NCI-H446 (cell line): ENCODE measurements at places on chromosomes 7 and 10.

DNA sequence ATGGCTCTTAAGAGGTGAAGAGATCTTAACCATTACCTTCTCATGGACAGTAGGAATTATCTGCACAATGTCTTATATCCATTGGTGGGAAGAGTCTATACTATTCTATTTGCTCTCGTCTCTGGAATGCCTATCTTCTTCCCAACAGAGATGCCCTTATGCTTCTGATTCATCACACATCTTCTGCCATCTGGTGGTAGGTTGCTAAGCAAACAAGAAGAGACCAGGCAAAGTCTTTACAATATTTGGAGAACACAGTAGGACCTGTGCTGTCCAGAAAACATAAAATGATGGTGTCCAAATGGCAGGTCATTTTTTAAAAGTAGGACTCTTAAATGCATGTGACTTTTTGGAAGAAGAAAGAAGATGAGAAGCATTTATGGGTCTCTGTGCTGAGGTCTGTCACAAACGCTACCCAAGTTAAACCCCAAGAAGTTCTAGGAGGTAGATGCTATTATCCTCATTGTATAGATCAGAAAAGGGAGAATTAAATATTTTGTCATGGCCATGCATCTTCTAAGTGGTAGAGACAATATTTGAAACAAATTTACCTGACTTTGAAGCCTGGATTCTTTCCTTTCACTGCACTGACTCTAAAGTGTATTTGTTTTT lies 67.8 kb upstream of the NXPH1 start:
- DNase-seq = peak; percentile 38

DNA sequence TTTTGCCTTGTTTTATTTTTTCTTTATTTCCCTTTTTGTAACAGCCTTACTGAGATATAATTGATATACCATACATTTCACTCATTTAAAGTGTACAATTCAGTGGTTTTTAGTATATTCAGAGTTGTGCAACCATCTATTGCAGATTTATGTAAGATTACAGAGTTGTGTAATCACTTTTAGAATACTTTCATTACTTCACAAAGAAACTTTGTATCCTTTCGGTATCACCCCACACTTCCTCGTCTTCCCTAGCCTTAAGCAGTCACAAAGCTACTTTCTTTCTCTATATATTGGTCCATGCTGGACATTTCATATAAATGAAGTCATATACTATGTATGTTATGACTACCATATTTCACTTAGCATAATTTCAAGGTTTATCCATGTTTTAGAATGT lies 74.6 kb downstream of the ATRNL1 start:
- no peak for DNase-seq

DNA sequence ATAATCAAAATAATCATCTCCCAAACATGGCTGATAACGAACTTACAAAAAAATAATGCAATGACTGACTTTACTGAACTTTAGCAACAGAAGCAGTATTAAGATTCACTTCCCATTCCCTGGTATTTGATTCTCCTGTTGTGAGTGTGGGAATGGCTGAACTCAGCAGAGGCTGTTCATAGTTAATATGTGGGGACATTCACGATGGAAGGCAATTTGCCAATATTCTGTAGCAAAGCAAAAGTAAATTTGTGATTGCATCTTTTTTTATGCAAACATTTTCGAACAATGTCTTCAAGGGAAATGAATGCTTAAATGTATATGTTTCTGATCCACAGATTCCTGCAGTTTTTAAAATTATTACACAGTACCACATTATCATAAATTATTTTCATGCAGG lies 431.7 kb upstream of the KLF6 start:
- no peak for DNase-seq

- DNase-seq = no peak
Observed at GRCh38 chr7:100544967-100545359, 6.0 kb downstream of the AGFG2 start.

DNA sequence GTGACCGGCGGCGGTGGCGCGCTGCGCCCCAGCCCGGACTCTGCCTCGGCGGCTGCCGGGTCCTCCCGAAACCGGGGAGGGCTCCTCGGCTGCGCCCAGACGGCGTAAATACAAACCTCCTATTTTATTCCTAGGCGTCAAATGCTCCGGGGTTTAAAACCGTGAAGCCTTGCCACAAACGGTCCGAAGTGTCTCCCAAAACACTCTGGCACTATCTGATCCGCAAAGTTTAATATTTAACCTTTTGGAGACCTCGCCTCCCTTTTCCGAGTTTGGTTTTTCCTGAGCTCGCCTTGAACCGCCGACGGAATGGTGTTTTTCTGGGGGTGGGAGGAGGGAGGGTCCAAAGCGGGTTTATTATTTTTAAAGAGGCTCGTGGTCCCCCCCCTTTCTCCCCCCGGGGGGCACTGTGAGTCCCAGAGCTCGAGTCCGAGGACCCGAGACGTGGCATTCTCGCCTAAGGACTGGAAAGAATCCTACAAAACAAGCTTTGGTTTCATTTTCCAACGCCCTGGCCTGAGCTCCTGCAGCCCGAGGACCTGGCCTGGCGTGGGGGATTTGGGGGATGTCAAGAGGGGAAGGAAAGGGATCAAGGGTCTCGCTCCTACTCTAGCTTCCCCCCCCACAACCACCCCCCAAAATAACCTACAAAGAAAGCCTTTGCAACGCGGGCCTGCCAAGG lies 1.8 kb downstream of the TNRC18 start:
- DNase-seq = no peak

GRCh38 chr10:18021725-18022480 lies 70.2 kb downstream of the SLC39A12 start:
- no peak for DNase-seq

- DNase-seq = no peak
Observed at GRCh38 chr10:24889639-24890038, 62.8 kb downstream of the PRTFDC1 start.

DNA sequence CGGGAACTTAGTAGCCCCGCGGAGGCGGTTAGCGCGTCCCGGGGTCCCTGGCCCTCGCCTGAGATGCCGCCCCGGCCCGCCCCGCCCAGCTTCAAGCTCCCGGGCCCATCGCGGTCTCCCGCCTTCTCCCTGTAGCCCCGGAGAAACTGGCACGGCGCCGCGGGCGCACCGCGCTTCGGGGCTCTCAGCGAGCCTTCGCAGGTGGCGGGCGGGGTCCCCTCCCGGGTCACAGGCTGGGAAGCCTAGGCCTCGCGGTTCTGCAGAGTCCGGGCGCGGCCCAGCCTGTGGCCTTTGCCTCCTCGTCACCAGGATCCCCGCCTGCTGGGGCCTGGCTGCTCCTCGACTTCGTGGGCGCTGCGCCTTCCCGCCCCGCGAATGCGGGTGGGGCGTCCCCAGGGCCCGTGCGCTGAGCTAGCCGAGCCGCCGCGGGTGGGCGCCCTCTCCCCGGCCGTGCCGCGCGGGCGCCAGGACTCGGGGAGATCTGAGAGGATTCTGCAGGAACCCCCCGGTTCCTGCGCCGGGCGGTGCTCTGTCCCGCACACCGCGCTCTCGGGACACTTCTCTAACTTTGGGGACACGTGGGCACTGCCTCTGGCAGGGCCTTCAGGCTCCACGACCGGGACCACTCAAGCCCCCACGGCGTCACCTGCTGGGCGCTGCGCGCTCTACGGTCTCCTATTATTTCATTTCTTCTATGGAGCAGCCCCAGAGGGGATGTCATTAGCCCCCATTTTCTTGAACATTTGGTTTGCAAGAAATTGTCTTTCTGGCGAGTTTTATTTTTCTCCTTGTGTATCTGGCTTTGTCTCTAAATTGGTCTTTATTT lies 682 bp upstream of the RGS10 start:
- DNase-seq = no peak
